ENCODE measurements at places on chromosomes 12 and 14.

DNA sequence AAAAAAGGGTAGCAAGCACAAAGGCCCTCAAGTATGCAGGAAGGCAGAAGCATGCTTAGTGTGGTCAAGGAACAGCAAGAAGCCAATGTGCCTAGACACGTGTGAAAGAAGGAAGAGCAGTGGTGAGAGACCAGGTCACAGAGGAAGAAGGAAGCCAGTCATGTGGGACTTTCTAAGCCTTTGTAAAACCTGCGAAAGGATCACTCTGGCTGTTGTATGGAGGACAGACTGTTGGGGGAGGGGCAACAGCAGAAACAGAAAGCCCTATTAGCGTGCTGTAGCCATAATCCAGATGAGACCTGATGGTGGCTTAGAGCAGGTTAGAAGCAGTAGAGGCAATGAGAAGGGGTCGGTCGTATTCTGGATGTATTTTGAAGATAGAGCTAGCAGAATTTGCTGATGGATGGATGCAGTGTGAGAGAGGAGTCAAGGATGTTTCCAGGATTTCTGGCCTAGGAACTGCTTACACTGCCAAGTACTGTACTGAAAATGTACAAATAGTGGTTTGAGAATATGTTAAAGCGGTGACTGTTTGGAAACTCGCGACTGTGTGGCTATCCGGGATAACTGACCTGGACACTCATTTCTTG lies 5.7 kb upstream of the MLF2 start:
- no peak for DNase-seq

GRCh38 chr12:25839470-25839869 lies 119.0 kb upstream of the RASSF8 start:
- DNase-seq, result no peak

GRCh38 chr14:24887623-24888304 lies 162.2 kb downstream of the STXBP6 start:
- DNase-seq, result no peak

DNA sequence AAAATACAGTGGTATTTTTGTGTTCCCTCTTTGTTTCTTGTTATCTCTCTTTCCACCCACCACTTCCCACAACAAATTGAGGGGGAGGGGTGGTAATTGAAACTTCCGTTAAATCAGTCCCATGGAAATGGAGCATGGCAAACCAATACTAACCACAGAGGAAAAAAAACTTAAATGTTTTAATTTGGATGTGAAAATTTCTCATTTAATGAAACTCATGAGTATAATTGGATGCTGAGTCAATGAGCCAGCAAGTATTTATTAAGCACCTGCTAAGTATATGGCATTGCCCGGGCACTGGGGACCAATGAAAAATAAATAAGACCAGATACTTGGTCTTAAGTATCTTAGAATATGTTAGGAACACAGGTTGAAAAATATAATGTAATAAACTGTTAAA lies 147.5 kb downstream of the KCNH5 start:
- no peak for DNase-seq

- DNase-seq, result no peak
Observed at GRCh38 chr12:11576104-11576503, 73.4 kb upstream of the ETV6 start.

GRCh38 chr14:35050652-35051051 lies 4.6 kb downstream of the FAM177A1 start:
- no peak for DNase-seq

DNA sequence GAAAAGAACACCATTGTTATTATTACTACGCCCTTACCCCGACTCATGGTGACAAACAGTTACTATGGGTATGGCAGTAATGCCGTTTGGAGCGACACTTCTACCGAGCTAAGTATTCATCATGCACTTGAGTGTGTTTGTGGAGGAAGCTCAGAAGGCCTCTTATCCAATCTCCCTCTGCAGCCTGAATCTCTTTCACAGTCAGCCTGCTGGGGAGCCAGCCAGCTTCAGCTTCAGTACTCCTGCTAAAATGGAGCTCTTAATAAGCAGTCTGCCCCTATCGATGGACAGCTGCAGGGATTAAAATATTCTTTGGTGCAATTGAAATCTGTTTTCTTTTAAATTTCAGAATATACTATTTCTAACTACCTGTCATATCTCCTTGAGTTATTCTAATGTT lies 24.7 kb upstream of the ATP5MC2 start:
- DNase-seq, result no peak

DNA sequence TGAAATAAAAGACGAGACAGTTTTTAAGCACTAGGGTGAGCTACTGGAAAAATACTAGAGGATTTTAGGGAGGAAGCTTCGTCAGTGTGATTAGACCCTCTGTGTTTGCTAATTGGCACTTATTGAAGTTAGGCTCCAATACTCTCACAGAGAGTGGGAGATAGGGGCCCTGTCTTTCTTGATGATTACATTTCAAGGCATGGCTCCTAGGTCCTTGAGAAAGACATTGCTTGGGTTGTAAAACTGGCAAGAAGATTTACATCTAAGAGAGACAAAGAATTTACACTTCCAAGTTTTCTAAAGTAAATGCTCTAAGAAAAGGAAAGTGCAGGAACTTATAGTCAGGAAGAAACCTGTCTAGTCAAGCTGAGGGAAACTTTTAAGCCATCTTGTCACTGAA lies 183.2 kb downstream of the C12orf50 start:
- no peak for DNase-seq

DNA sequence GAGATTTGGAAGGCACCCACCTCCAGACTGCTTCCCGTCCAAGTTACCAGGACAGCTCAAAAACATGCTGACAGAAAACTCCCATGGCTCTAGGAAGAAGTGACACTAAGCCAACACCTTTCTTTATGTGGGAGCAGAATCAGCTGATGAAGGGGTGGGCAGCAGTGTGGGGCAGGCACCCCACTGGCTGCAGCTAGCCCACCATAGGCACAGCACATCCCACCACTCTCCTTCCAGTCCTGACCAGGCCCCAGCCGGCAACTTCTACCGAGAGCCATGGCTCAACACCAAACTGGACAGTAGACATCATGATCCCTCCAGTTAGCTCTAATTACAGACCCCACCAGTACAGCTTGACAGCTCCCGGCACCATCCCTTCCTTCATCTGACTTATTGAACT lies 45.0 kb downstream of the SH2B3 start:
- peak; percentile 13 for DNase-seq

- no peak for DNase-seq
Observed at GRCh38 chr12:50545786-50546185, 41.0 kb downstream of the DIP2B start.

GRCh38 chr12:19110221-19110940 lies 19.2 kb upstream of the PLEKHA5 start:
- no peak for DNase-seq

DNA sequence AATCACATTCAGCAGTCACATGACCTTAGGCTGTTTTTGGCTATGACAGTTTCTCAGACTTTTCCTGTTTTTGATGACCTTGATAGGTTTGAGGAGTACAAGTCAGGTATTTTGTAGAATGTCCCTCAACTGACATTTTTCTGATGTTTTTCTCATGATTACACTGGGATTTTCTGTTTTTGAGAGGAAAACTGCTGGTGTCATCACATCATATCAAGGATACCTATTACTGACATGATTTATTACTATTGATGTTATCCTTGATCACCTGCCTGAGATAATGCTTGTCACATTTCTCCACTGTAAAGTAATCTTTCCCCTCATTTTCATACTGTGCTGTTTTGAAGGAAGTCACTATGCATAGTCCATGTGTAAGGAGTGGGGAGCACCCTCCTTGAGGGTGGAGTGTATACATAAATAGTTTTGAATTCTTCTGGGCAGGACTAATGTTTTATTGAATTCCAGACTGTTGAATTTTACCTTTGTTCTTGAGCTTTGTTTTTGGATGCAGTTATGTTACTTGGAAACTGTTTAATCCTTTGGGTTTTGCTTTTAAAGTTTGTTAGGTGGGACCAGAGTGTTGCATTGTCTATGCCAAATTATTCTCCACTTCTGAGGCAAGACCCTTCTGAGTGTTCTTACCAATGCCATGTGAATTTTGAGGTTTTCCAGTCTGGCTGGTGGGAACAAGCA lies 444.5 kb upstream of the FAR2 start:
- no peak for DNase-seq

DNA sequence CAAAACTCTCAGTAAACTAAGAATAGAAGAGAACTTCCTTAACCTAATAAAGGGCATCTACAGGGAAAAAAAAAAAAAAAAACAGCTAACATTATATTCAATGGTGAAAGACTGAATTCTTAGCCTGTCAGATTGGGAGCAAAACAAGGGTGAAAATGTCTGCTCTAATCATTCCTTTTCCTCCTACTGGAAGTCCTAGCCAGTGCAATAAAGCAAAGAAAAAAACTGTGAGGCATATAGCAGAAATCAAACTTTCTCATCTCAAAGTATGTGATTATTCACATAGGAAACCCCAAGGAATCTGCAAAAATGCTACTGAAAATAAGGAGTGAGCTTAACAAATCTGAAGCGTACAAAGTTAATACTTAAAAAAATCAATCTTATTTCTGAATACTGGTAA lies 170.7 kb downstream of the NUAK1 start:
- DNase-seq, result no peak

- no peak for DNase-seq
Observed at GRCh38 chr14:95407354-95407753, 87.6 kb upstream of the CLMN start.

GRCh38 chr14:72942934-72943333 lies 16.7 kb downstream of the DCAF4 start:
- no peak for DNase-seq

GRCh38 chr14:94685166-94685581 lies 73.0 kb downstream of the SERPINA3 start:
- no peak for DNase-seq

GRCh38 chr12:9363145-9363544 lies 154.9 kb upstream of the PZP start:
- DNase-seq, result no peak

GRCh38 chr12:2411616-2412304 lies 359.0 kb downstream of the CACNA1C start:
- DNase-seq, result no peak

DNA sequence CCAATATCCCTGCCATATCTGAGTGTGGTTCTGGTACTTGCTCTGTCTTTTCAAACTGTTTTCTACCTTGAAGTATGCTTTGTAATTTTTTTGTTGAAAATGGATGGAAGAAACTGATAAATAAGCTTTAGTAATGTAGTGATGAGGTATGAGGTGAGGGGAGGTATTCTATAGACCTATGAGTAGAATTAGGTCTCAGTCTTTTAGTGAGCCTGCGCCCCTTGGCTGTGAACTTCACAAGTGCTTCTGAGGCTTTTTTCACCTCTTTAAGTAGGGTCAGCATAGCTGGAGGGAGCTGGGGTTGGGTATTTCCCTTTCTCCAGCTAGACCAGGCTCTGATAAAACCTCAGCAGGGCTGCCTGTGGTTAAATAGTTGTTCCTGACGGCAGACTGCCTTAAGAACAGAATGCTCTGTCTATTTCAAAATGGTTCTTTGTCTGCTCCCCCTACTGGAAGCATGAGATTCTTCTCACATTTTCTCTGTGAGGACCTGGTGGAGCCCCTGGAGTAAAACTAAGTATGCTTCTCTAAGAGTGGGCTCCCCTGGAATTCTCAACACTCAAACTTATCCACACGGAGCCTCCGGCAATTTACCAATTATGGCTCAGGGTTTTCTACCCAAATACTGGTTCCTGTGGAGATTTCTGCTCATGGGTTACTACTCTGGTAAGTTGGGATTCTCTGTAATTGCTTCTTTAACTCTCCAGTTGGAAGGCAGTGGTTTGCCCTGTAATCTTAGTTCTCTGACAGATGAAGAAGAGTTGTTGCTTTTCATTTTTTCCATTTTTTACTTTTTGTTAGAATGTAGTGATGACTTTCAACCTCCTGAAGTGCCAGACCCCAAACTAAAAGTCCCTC lies 13.1 kb downstream of the KRT5 start:
- no peak for DNase-seq

DNA sequence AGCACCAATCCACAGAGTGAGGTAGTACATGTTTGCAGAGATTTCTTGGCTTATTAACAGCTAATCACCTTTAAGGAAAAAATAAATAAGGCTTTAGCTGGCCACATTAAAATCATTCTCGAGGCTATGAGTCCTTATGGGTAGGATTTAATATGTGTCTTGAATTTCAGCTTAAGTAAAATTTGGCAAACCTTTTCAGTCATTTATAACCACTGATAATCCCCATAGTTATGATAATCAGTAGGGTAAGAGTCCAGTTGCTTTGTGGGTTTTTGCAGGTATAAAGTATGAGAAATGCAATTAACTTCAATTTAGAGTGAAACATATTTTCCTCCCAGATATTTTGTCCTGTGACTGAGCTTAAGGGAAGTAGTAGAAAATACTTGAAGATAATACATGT lies 1458.9 kb upstream of the FLRT2 start:
- no peak for DNase-seq

GRCh38 chr14:79831195-79831892 lies 380.0 kb downstream of the DIO2 start:
- DNase-seq, result no peak

Data from B cell (primary cell).